Esophagus muscularis mucosa (tissue), 4 donors: ENCODE measurements at places on chromosomes 1 and 21. TPM values are rescaled to one million over a fixed set of nuclear protein-coding genes. Genes with fewer than 3 reads are reported as not detected.

Gene SMIM1
- 14.1 TPM for total RNA-seq

GRCh38 chr1:165562571-165562970 is 18.8 kb downstream of the LRRC52 start:
- H3K4me1 ChIP-seq: no peaks in the 10 kb centered on the region
- no peak overlapping the region for H3K4me3 ChIP-seq
- no peaks in the 10 kb centered on the region for H3K36me3 ChIP-seq
- DNase-seq: no peak

DNA sequence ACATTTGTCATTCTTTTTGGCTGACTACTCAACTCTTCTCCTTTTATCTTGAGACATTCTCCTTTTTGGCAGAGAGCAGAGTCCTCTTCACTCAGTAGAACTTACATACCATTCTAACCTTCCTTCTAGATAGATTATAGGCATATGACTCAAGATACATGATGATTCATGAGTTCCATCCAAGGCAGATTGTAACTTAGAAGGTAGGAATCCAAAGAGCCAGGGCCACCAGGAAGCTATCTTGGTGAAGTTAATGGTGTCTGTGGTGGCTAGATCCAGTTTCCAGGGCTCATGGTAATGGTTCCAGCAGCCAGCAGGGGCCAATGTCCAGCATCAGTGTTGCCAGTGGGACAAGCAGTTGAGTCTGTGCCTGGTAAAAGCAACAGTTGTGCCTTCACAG is 76.1 kb upstream of the KIAA0040 start:
- H3K27me3 ChIP-seq: no peaks in the 10 kb centered on the region
- H3K27ac ChIP-seq: peak overlapping the region; percentile 40
- no peak for DNase-seq
- no peaks in the 10 kb centered on the region for H3K4me1 ChIP-seq
- no peak overlapping the region for H3K4me3 ChIP-seq

GRCh38 chr1:94180650-94181049 is 56.7 kb downstream of the ARHGAP29 start:
- DNase-seq: no peak
- no peak overlapping the region for H3K4me3 ChIP-seq
- H3K27ac ChIP-seq: no peak overlapping the region

- H3K36me3 ChIP-seq: no peaks in the 10 kb centered on the region
- no peak for DNase-seq
- peaks cover 71% of the 10 kb centered on the region for H3K4me1 ChIP-seq
Observed at GRCh38 chr1:12434174-12434573, 183.8 kb downstream of the DHRS3 start.

DNA sequence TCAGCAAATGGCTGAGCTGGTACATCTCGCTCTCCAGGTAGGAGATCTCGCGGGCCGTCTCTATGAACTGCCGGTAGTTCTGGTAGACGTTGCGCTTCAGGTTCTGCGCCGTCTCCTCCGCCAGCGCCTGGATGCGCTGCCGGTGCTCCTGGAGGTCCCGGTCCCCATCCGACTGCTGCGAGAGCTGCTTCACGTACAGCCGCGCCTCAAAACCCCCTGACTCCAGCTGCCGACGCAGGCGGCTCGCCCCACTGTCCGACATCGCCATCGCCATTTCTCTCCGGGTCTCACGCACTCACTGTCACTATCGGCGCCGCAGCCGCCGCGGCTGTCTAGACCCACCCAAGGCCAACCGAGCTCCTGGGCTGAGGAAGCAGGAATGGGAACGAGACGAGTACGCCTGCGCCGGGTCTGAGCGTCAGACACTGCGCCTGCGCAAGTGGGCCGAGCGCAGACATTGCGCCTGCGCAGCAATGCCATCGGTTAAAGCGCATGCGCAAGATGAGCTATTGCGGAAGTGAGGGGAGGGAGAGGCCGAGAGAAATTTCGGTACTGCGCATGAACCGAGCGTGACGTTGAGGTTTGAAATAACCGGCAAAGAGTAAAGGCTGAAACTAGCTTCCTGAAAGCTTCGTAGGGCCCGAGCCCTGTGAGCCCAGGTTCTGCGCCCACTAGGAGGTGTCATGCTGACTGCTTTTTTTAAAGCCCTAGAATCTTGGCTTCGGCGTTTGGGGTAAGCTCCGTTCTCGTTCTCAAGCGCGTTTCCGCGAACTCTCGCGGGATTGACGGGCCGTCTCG is at the start of gene EXOC8:
TSS of gene EXOC8 (minus strand) at position 381 of the 798 bp plus-strand sequence. CDS start at position 274, 107 bp downstream.
- H3K27me3 ChIP-seq: no peaks in the 10 kb centered on the region
- H3K27ac ChIP-seq: peak within 1 kb of the TSS; percentile 94
- DNase-seq: peak; percentile 98
- peaks cover 21% of the 10 kb centered on the region for H3K36me3 ChIP-seq

Gene NENF
- total RNA-seq: 92.9 TPM

DNA sequence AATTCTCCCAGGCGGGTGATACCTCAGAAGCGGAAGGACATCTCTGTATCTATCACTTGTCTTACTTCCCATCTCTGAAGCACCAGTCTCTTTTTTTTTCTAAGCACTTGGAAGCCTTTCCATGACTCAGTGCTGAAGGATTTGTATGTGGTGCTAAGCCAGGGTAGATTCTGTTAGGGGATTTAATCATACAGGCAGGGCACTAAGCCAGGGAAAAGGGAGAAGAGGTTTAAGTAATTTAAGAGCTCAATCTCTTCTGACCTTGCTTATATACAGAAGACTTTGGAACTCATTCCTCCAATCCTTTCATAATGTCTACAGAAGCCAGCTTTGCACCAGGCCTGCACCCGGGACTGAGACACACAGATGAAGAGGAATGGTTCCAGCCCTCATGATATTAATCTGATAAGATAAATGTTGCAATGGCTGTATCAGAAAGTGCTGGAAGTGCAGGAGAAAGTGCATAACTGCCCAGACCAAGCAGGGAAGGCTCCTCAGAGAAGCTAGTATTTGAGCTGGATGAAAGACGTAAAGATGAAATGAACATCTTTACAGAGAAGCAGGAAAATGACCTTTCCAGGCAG is 11.0 kb downstream of the FAM163A start:
- no peaks in the 10 kb centered on the region for H3K27me3 ChIP-seq
- H3K4me1 ChIP-seq: no peaks in the 10 kb centered on the region
- no peak for DNase-seq
- H3K4me3 ChIP-seq: no peak overlapping the region

DNA sequence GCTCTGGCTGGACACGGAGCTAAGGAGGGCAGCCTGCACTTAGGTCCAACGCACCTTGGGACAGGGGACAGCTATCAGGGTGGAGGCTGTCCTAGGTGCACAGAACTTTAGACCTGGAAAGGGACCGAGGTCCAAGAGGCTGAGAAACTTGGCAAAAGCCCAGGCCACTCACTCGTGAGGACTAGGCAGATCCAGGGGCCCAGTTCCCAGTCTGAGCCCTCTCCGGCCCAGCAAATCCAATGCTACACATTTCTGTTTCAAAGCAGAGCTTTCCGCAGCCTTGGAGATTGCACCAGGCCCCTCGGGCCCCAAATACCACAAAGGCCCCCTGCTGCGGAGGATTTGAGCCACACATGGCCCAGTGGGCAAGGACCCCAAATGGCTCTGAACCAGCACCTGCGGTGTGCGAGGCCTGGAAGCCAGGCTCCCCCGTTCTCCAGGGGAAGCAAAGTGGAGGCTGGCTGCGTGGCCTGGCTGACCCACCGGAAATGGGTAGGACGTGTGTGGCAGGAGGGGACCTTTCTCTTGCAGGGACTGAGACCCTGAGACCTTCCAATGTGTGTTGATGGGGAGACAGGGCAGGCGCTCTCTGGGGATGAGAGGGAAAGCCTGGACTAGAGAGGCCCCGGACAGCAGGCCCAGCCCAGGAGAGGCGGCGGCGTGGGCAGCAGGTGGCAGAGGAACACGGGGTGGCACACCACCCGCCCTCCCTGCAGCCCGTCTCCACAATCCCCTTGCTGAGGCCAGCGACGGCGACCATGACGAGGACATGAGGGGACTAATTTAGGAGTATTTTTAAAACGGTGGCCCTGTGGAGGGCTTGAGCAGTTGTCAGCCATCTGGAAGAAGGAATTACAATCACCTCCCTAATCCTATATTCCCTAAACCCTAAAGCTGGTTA is 118.7 kb downstream of the CASZ1 start:
- no peaks in the 10 kb centered on the region for H3K36me3 ChIP-seq
- peak overlapping the region; percentile 86 for H3K27ac ChIP-seq
- H3K27me3 ChIP-seq: no peaks in the 10 kb centered on the region
- H3K4me3 ChIP-seq: no peak overlapping the region
- DNase-seq: no peak

GRCh38 chr1:247429496-247429895 is 13.5 kb downstream of the NLRP3 start:
- no peaks in the 10 kb centered on the region for H3K27me3 ChIP-seq
- no peak for DNase-seq
- no peak overlapping the region for H3K27ac ChIP-seq
- H3K4me1 ChIP-seq: no peaks in the 10 kb centered on the region

DNA sequence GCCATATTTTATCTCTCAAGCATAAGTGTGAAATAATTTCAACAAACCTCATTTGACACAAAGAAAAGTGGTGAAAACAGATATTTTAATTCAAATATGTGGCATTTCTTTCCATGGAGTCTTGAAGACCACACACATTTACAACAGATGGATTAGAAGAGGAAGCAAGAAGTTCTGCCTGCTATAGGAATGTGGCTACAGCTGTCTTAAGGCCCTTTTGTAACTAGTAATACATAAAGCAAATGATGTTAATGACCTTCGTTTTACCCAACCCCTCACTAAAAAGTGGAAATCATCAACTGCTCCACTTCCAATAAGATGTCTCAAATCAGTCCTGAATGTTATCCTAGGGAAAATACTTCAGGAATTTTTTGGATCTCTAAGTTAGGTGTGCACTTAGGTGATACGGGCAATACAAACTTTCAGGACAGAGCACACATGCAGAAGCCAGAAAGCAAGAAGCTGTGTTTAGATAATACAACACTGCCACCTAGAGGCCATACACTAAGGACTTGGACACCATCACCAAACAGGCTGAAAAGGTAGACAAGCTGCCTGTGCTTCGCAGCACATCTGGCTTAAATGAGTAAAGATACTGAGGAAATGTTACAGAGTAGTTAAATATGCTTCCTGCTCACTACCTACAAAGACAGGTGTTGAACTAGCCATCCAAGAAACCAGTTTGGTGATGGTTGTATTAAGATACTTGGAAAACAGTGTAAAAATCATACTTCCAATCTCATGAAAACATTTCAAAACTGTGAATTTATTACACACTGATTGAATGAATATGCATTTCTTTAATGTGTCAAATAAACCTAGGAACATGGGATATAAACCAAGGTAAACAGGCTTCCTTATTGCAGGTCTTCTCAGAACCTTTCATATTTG is 24.4 kb downstream of the RRAGC start:
- H3K36me3 ChIP-seq: peaks cover 20% of the 10 kb centered on the region
- H3K4me3 ChIP-seq: no peak overlapping the region
- H3K27me3 ChIP-seq: no peaks in the 10 kb centered on the region
- no peak overlapping the region for H3K27ac ChIP-seq
- peaks cover 5% of the 10 kb centered on the region for H3K4me1 ChIP-seq

DNA sequence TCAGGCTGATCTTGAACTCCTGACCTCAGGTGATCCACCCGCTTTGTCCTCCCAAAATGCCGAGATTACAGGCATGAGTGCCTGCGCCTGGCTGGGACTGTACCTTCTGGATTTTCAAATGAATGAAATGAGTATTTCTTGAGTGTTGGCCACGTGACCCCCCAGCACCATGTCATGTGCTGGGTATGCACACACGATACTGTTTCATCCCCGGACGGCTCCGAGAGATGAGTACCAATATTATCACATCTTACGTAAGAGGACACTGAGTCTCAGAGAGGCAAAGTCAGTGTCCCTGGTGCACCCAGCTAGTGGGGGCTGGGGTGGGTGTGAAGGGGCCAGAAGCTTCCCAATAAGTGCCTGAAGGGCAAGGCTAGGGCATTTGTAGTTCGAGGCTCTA is 780 bp upstream of the CROCC start:
- no peak for DNase-seq
- no peak overlapping the region for H3K4me3 ChIP-seq
- no peaks in the 10 kb centered on the region for H3K36me3 ChIP-seq
- peaks cover 14% of the 10 kb centered on the region for H3K27me3 ChIP-seq
- no peak overlapping the region for H3K27ac ChIP-seq
- H3K4me1 ChIP-seq: peaks cover 6% of the 10 kb centered on the region

Gene ZNF683
- not detected for total RNA-seq

Gene PTPRU
- total RNA-seq: 28.0 TPM

Gene TMEM81
- total RNA-seq: 1.0 TPM

GRCh38 chr1:111648806-111649205 is 29.2 kb downstream of the RAP1A start:
- DNase-seq: no peak
- peaks cover 73% of the 10 kb centered on the region for H3K4me1 ChIP-seq
- no peaks in the 10 kb centered on the region for H3K27me3 ChIP-seq
- H3K36me3 ChIP-seq: peaks cover 6% of the 10 kb centered on the region

- H3K27ac ChIP-seq: no peak overlapping the region
- H3K36me3 ChIP-seq: no peaks in the 10 kb centered on the region
- no peaks in the 10 kb centered on the region for H3K4me1 ChIP-seq
- H3K27me3 ChIP-seq: no peaks in the 10 kb centered on the region
- H3K4me3 ChIP-seq: no peak overlapping the region
Observed at GRCh38 chr1:57307392-57308170, 116.3 kb downstream of the DAB1 start.

Gene ORC1
- 0.34 TPM for total RNA-seq

DNA sequence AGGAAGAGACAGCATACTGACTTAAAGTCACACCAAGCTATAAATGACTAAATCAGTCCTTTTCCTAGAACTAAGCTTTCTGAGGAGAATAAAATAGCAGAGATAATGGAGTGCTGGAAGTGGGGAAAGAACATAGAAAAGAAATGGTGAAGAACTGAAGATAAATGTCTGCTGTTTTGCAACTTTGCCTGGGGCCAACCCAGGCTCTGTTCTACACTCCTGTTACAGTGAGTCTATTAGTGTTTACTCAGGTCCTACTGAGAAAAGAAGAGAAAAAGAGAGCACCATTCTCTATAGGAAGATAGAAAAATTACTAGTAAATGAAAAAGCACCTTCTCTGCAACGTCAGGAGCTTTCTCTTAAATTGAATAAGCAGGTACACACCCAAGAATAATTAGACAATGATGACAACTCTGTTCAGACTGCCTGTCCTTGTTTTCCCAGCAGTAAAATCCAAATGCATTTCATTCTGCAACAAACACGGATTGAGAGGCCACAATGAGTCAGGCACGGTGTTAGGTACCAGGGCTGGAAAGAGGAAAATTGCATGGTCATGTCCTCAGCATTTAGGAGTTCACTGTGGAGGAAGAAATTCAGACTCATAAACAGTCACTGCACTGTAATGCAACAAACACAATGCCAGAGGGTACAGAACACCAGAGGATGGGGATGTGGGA is 139.4 kb upstream of the CAMK1G start:
- no peaks in the 10 kb centered on the region for H3K27me3 ChIP-seq
- H3K4me1 ChIP-seq: no peaks in the 10 kb centered on the region
- DNase-seq: no peak
- no peak overlapping the region for H3K27ac ChIP-seq
- H3K4me3 ChIP-seq: no peak overlapping the region

Gene KDF1
- not detected for total RNA-seq
